NCI-H2081 treated with DMSO at 0.1 percent for 48 hours (cell line): ENCODE measurements at places on chromosomes 2 and 18.

DNA sequence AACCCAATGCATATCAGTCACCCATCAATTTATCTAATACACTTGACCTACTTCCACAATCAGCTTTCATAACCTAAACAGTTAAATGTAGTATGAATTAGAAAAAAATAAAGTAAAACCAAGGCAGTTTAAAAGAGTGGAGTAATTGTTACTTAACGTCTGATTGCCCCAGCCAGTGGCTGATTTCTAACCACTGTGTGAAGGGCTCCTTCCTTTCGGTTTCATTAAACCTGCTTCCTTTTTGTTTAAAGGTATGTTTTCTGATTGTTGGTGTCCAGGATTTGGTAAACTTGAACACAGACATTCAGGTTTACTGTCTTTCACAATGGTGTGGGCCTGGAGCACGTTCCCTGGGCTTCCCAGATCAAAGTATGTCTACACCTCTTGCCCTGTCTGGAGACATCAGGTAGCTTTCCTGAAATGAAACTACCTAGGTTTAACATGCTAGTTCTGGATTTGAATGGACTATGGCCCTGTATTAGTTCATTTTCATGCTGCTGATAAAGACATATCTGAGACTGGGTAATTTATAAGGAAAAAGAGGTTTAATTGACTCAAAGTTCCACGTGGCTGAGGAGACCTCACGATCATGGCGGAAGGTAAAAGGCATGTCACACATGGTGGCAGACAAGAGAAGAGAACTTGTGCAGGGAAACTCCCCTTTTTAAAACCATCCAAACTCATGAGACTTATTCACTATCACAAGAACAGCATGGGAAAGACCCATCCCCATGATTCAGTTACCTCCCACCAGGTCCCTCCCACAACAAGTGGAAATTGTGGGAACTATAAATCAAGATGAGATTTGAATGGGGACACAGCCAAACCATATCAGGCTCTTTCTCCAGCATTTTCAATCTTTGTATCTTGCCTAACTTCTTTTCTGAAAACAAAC is 605.2 kb upstream of the ID2 start:
- no peak for DNase-seq

DNA sequence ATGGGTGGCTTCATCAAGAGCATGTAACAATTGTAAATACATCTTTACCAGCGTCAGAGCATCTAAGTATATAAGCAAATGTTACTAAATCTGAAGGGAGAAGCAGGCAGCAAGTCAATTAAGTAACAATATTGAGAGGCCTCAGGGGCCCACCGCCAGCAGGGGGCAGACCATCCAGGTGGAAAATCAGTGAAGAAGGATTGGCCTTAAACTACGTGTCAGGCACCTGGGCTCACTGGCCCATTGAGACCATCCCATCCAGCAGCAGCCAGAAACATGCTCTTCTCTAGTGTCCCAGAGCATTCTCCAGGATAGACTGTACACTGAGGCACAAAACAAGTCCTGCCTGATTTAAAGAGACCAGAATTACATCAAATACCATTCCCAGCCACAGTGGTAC is 96.2 kb upstream of the SNTG2 start:
- DNase-seq: no peak

GRCh38 chr2:47950340-47951301 is 44.3 kb upstream of the FBXO11 start:
- DNase-seq: no peak

GRCh38 chr2:239834143-239834542 is 191.0 kb downstream of the NDUFA10 start:
- DNase-seq: no peak

- DNase-seq: no peak
Observed at GRCh38 chr2:97996679-97997078, 931 bp upstream of the TMEM131 start.

DNA sequence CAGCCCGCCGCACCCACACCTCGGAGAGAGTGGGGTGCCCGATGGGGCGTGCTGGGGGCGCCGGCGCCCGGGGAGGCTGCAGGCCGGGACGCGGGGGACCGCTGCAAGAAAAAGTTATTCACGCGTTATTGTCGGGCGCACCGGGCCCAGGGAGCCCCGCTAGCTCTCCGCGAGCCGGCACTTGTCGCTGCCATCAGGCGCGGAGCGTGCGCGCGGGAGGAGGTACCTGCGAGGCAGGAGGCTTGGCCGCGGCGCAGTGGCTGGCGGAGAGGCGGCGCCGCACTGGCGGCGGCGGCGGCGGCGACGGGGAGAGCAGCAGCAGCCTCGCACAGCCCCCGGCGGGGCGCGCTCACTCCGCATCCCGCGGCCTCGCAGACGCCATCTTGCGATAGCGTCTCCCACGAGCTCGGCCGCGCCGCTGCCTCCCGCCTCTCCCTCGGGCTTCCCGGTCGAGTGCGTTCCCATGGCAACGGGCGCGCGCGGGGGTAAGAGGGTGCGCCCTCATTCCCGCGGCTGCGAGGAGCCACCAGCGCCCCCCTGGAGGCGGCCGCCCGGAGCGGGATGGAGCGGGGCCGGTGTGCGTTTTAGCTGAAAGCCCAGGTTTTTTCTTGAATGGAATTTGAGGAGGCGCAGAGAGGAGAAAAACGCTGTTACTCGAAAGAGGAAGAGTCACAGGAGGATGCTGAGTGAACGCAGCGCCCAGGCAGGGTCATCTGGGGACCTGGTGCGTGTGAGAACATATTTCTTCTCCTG is at the start of gene CHN1:
TSS of gene CHN1 (minus strand) at position 402 of the 753 bp plus-strand sequence. CDS start 469 bp downstream, outside the sequence.
- DNase-seq: peak; percentile 51

DNA sequence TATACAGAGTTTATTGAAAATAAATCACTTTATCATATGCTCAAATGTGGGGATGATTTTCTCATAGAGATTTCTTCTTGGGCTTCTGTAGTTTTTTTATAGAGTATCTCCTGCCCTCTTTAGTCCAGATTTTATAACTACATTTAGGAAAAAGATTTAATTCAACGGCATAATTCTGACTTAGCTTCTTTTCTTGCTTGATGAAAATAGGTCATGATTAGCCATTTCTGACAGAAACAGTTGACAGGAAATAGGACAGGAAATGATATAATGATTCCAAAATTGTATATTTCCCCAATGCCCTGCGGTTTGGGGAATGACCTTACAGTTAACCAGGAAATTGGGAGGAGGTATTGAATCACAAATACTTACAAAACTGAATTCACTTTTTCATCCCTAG is 1531.9 kb upstream of the ACVR2A start:
- peak; percentile 18 for DNase-seq

DNA sequence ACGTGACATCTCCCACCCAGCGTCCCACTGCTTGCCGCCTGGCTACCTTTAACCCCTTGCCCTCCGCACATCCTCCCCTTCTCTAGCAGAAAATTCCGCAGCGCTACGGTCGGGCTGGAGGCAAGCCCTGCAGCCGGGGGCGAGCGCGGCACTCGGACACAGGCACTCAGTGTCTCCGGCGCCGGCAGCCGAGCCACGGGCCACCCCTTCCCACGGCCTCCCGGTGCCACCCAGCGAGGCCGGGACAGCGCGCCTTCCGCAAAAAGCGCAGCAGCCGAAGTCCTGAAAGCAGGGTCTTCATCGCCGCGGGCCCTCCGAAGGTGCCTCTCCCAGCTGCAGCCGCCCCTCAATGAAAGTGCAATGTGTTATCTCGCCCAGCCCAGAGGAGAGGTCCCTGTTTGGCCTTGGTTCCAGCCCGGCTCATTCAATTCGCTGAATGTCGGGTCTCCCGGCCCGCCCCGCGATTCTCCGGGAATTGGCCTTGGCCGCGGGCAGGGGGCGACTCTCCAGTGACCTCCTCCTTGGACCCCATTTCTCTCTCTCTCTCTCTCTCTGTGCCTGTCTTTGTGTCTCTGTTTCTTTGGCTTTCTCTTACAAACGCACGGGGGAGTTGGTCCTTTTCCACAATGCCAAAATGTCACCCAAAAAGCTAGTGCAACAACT is 1.1 kb downstream of the DLGAP1 start:
- no peak for DNase-seq

GRCh38 chr2:62197011-62197924 is 1.4 kb downstream of the B3GNT2 start:
- no peak for DNase-seq

DNA sequence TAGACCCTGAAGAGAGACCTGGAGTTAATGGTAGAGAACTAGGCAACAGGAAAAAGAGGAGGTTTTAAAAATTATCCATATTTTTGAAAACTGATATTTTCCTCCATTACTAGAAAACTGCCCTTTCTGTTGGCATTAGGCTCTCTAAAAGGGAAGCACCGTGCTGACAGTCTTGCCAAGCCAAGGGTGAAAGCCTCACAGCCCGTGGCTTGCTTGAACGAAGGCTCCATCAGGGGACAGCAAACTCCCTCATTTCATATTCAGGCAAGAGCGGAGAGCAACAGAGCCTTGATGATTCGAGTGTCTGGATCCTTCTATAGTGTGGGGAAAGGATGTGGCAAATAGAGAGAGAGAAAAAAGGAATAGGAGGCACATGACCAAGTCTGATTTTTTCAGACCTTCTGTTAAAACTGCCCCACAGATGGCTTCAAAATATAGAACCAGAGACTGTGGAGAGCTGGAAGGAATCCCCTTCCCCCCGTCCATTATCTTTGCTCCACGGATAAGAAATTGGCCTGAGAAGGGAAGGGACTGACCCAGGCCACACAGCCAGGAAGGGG is 67.0 kb downstream of the CACNB4 start:
- no peak for DNase-seq

- DNase-seq: no peak
Observed at GRCh38 chr2:40680547-40680946, 228.7 kb upstream of the SLC8A1 start.

DNA sequence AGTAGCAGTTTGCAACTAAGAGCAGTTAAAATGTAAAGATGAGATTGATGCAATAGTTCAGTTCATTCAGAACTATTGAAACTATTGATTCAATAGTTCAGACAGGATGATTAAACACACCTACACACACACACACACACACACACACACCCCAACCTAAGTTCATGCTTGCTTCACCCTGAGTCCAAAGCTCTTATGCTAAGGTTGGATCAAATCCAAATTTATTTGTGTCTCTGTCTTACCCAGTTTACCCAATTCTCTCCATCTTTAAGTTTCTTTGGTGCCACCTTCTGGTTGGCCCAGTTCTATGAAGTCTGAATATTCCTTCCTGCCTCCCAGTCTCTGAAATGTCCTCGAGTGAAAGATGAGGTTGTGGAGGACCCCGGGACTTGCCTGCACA is 5.1 kb downstream of the SERPINB8 start:
- no peak for DNase-seq

DNA sequence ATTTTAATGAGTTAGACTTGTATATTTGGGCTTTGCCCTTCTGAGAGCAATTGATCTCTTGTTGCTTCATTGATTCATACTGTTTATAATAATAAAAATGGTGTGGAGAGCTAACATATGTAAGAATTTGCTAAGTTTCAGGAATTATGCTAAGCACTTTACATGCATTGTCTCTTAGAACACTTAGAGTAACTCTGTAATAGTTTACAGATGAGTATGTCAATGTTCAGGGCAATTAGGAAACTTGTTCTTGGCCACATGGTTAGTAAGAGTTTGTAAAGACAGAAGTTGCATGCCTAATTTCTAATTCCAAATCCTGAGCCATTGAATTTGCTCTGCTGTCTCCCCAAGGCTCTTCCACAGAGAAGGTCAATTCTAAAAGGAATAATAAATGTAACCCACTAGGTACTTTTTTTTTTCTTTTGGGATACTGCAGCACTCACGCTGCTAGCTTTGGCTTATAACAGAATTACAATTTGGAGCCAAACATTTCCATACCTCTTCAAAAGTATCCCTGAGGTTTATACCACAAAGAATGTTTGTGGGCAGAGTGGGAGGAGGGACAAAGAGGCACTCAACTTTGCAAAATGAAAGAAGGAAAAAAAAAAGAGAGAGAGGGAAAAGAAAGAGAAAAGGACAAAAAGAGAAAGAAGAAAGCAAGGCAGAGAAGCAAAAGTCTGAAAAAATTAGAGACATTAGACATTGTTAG is 232.4 kb downstream of the CALCRL start:
- no peak for DNase-seq

DNA sequence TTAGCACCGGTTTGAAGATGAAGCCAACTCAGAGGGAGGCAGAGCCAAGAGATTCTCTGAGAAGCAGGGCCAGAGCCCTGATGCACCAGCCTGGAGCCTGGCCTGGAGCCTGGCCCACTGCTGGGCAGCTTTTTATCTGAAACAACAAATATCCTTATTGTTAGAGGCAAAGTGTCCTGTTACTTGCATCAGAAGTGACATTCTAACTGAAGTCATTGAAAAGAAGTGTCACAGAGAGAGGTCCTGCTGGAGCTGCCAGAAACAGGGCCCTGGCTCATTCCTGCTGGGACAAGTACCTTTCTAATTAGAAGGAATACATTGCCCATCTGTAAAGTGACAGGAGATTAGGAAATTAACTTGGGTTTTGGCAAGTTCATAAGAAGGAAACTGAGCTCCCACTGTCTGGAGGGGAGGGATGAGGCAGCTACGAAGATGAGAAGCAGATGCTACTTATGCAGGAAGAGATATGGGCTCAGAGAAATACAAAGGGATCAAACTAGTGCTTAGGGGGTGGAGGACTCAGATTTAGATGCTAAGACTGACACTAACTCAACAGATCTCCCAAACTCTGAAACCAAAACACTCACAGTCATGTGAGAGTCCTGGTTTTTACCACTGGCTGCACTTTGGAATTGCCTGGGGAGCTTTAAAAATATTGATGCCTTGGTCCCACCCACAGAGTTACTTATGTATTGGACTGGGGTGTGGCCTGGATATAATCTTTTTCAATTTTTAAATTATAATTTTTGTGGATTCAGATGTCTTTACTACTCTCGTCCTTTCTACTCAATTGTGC is 11.0 kb upstream of the HK2 start:
- DNase-seq: no peak

- DNase-seq: no peak
Observed at GRCh38 chr2:241983571-241984270, 114.2 kb downstream of the RTP5 start.

- no peak for DNase-seq
Observed at GRCh38 chr2:231396058-231396821, 730 bp downstream of the B3GNT7 start.

GRCh38 chr18:77132369-77133050 is at the start of gene MBP:
MBP (minus strand) TSS chr18:77132783; CDS start chr18:77105261, 27,522 bp downstream.
- DNase-seq: no peak

GRCh38 chr2:144708626-144709025 is 188.7 kb upstream of the ZEB2 start:
- DNase-seq: no peak

DNA sequence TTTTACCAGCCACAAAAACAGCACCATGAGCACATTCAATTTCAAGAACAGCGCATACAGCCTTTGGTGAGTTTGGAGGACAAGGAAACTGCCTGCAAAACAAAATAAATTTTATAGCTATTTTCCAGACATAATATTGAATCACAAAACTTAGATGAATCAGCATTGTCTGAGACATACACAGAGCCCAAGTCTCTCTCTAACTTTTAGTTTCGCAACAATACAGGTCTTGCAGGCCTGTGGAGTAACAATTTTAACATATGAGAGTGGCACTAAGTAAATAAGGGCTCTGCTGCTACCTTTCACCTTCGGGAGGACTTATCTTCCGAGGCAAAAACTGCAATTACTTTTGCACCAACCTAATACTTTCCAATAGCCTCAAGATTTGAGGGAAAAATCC is 56.1 kb upstream of the PEX13 start:
- no peak for DNase-seq

- DNase-seq: no peak
Observed at GRCh38 chr18:54157646-54158385, 66.7 kb downstream of the MBD2 start.

GRCh38 chr2:239956818-239957261 is 68.3 kb downstream of the NDUFA10 start:
- DNase-seq: no peak
